Activated CD4-positive, alpha-beta memory T cell treated with anti-CD3 and anti-CD28 coated beads for 36 hours (primary cell): ENCODE measurements at places on chromosomes 6 and 20. TPM values are rescaled to one million over a fixed set of nuclear protein-coding genes. Genes with fewer than 3 reads are reported as not detected.

HLA-DMB gene
- 1.9 TPM for total RNA-seq

STMND1 gene
- not detected for total RNA-seq

MOG gene
- not detected for total RNA-seq

DNA sequence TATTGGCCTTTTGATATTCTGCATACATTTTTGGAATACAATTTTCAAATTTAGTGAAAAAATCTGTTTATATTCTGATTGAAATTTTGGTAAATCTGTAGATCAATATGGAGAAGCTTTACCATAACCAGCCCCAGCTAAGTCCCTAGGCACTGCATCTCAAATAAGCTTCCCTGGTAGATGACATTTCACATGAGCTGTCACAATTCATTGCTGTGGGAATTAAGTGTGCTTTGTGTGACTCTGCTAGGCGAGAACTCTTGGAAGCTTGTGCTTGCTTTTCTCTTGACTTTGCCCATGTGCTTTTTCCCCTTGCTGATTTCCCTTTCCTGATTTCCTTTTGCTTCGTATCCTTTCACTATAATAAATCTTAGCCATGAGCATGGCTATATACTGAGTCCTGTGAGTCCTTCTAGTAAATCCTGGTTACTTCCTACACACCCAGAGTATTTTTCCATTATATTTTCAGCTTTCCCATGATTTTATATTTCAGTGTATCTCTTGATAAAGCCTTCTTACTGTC, 166.5 kb upstream of the MMS22L start:
- DNase-seq, result no peak

DNA sequence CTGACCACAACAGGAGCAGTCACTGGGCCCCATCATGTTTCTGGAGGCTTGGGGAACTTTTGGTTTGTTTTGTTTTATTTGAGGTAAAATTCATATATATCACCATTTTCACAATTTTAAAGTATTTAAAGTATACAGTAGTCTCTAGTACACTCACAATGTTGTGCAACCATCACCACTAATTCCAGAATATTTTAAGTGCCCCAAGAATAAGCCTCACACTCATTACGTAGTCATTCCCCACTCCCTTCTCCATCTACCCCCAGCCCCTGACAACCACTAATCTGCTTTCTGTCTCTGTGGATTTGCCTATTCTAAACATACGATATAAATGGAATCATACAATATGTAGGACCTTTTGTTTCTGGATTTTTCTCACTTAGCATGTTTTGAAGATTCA, 29.0 kb downstream of the RTN4IP1 start:
- no peak for DNase-seq

GRCh38 chr20:46642265-46642968, 8.8 kb downstream of the SLC13A3 start:
- no peak for DNase-seq

- no peak for DNase-seq
Observed at GRCh38 chr20:49786196-49786595, 26.4 kb upstream of the SLC9A8 start.

- peak; percentile 11 for DNase-seq
Observed at GRCh38 chr6:40509086-40509485, 78.1 kb downstream of the LRFN2 start.

- DNase-seq, result no peak
Observed at GRCh38 chr20:25083141-25083772, 1.3 kb upstream of the VSX1 start.

DNA sequence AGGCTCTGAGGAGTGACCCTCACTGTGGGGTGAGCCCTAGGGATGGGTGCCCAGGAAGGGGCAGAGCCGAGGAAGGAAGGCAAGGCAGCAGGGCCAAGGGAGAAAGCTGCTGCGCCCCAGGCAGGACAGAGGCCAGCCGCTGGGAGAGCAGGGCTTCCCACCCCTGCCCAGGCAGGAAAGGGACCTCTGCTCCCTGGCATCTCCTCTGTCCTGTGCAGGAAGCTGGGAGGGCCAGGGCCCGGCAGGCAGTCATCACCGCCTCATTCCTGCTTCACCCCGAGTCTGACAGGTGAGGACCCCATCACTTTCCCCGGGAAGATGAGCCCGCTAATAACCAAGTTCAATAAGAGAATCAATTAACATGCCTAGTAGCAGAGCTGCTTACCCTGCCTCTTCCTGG, 81.3 kb downstream of the EDN3 start:
- DNase-seq, result no peak
